Effector CD4-positive, alpha-beta T cell (primary cell): ENCODE measurements at places on chromosomes 1 and 21.
A peak's percentile ranks its signal among the peaks of the same experiment; 100 is the strongest.

GRCh38 chr1:37477946-37478345 lies 3.6 kb downstream of the ZC3H12A start:
- DNase-seq, result peak; percentile 13

DNA sequence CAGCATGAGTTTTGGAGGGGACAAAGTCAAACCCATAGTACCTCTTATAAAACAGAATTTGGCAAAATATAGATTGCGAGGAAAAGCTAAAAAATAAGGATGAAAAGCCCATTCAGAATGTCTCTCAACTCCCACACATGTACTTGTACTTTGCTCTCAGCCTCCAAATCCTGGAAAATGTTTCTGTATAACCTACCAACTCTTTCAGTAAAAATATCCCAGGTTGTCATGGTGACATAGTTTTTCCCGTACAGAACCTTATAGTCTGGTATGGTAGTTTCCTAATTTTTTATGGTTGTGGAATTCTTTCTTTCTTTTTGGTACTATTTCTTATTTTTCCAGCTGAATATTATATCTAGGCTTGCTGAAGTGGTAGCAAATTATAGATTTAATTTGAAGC lies 15.5 kb upstream of the RPS6KC1 start:
- DNase-seq, result no peak

DNA sequence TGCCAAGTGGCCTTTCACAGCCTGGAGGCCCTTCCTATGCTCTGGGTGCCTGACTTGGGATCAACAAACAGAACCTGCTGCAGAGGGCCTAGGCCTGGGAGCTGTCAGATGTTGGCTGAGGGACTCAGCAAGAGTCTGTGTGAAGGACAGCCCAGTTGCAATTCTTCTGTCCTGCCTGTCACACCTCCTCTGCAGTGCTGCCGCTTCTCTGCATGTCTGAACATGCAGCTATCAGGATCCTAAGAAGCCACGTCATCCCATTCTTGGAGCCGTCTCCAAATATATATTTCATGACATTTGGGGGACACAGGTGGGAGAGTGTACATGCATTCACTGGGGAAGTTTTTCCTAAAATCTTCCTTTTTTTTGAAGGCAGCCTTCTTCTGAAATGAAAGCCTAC lies 8.6 kb downstream of the FCAMR start:
- no peak for DNase-seq

GRCh38 chr1:215863796-215864195 lies 296.7 kb downstream of the KCTD3 start:
- DNase-seq, result no peak

DNA sequence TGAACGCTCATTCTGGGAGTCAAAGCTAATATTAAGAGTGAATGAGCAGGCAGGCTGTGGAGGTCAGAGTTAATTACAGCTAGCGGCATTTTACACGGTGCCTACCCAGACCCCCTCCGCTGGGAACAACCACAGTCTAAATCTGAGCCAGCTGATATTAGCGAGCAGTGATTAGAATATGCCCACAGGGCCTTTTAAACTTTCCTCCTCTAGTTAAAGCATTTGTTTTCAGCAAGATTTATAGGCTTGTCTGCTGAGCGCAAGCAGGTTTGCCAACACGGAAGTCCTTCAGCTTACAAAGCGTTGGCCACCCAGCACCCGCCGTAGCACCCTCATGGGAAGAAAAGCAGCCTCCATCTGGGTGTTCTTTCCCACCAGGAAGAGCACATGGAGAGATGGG lies 72.1 kb downstream of the LMX1A start:
- DNase-seq, result no peak

DNA sequence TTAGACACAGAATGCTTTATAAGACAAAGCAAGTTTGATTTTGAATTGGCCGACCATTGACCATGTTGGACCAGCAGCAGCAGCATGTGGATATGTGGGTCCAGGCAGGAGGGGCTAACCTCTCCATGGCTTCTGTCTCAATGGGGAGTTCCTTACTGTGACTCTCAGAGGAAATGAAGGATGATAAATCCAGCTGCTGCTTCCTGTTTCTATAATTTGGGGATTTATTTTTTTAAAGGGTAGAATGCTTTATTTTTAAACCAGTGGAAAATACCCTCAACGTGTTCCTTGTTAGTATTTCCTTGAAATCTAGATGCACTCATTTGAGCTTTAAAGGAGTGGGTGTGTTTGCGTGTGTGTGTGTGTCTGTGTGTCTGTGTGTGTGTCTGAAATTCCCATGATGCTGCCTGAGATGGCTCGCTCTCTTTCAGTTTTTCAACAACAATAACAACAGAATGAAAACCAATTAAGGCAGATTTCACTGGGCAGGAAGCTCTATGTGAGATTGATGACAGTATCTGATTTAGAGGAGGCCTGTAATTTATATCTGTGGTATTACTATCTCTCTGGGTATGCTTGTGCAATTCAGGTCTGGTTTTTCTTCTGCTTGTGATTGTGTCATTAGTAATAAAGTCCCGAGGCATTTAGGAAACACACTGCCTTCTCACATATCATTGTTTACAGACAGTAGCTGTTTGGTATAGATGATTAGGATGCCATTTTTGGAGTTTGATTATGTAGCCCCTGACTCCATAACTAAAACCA lies 86.1 kb upstream of the ZNF326 start:
- no peak for DNase-seq

GRCh38 chr1:18819986-18820790 lies 39.3 kb downstream of the TAS1R2 start:
- DNase-seq, result no peak

DNA sequence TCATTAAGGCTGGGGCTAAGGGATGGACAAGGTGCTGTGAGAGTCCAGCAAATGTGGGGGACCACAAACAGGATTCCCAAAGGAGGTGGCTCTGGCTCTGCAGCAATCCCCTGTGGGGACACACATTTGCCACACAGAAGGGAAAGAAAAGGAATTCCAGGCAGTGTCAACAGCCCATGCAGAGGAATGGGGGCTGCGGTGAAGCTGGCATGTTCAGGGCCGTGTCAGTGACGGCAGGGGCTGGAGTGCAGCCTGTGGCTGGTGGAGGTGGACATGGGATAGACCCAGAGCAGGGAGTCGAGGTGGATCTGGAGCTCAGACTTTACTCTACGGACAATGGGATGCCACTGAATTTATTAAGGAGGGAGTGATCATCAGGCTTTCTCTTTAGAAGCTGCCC lies 183.2 kb downstream of the TRABD2B start:
- DNase-seq, result no peak

- DNase-seq, result no peak
Measured at GRCh38 chr1:111505641-111506119, 2.2 kb upstream of the ADORA3 start.

DNA sequence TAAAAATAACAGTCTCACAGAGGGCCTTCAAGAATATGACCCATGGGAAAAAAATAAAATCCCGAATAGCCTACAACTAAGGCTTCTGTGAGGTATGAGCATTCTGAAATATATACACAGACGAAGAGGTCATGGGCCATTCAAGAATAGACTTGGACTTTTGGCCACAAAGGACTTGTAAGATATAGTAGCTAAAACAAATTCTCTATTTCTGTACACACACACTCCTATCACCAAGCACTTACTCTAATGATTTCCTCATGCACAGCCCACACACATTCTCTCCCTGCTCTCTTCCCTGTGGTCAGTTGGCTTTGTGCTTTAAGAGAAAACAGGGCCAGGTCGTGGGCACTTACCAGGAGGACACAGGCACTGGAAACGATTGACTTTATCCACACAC lies 69.7 kb upstream of the ADAM30 start:
- no peak for DNase-seq

DNA sequence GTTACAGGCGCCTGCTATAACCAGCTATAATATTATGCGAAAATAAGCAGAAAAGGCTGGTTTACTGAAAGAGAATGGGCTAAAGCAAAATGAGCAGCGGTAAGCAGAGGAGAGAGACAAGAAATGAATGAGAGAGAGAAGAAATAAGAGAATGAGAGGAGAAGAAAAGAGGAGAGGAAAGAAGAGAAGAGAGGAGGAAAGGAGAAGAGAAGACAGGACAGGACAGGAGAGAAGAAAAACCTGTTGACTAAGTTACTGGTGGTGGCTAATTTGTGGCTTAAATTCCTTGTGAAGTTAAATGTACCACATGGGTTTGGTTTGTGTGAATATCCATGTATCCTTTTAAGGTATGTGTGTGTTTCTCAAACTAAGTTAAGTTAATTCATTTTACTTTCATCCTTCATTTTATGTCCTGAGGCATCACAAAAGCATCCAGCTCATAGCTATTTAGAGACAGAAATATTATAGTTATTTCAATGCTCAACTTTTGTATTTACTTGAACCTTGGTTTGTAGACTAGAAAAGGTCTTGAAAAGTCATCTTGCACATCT lies 3.1 kb upstream of the DDR2 start:
- DNase-seq, result no peak

DNA sequence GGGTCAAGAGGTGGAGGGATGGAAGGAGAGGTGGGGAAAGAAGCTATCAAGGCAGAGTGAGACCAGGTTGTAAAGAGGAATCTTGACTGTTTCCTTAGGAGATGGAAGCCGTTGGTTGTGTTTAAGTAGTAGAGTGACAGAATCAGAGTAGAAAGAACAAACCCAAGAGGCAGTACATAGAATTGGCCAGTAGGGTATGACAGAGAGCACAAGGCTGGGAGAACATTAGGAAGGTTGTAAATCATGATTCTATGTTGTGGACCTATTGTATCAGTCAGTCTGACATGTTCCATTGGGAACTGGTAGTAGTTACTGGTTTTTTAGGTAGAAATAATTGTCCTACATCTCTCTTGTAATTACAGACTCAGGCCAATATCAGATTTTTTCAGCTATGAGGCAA lies 486.9 kb upstream of the USP24 start:
- DNase-seq, result no peak

- DNase-seq, result no peak
Measured at GRCh38 chr21:28489162-28489561, 503.5 kb downstream of the LTN1 start.

GRCh38 chr1:233518344-233518743 lies 95.6 kb upstream of the KCNK1 start:
- no peak for DNase-seq

DNA sequence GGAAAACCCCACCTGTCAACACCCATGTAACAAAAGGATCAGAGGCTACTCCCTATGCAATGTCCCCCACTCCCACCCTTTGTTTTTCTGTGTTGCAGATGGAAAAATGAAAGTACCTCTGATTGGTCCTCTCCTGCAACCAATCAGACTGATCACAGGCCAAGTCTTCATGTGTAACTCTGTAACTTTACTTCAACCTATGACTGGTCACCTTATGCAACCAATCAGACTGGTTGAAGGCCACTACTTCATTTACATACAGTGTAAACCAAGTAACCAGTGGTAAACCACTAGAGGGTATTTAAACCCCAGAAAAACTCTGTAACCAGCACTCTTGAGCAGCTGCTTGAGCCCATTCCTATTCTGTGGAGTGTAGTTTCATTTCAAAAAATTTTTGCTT lies 266.3 kb upstream of the OLFM3 start:
- DNase-seq, result no peak

DNA sequence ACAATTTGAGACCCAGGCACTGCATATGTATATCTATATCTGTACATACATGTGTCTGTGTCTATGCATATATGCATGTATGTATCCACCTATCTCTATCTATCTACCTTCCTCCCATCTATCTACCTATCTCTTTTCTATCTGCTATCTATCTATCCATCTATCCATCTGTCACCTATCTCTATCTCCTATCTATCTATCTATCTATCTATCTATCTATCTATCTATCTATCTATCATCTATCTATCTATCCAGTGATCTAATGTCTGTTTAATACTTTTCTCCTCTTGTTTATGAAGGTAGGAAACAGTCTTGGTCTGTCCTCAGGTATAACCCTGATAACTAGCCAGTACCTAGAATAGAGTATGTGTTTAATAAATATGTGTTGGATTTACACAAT lies 25.9 kb downstream of the TNNT2 start:
- DNase-seq, result no peak

GRCh38 chr21:45938453-45938755 lies 43.2 kb upstream of the COL6A1 start:
- DNase-seq, result no peak

DNA sequence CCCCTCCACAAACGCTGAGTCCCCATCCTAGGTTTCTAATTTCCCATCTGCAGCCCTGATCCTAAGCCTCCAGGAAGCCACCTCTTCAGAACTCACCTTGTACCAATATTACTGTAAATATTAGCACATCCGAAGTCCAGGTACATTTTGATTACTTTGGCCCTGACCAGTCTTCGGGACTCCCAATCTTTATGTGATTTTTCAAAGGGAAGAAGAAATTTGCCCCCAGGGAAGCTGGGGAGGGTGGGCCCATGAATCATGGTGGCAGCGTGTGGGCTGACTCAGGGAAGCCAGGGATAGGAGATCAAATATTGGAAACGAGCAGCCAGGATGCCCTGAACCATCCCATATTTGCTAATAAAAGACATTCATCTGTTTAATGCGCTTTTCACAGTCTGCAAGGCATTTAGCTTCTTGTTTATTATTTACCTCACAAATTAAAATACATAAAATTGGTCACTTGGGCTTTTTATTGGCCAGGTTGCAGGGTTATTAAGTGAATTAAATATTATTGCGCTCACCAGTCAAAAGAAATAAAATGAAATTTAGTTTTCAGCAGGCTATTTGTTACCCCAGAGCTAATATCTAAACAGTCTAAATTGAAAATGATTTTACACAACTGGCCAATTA lies 46.6 kb downstream of the KIAA0040 start:
- no peak for DNase-seq

DNA sequence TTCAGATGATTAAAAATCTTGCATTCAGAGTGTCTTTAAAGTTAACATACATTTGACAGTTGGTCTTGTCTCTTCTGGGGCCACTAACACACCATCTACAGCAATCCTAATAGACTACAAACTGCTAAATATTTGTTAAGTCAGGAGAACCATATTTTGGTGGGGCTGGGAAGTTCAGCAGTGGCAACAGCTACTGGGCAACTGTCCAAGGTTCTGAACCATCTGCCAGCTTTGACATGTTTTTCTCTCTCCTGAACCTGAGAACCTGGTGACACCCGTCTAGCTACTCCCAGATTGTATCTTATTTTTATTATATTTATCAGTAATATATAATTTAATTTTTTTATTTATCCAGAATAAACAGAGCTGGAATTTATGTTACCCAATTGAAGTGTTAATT lies 199.0 kb upstream of the DPYD start:
- DNase-seq, result no peak

- DNase-seq, result no peak
Measured at GRCh38 chr1:186978596-186979556, 150.1 kb downstream of the PLA2G4A start.

- DNase-seq, result no peak
Measured at GRCh38 chr1:214319938-214320337, 39.0 kb downstream of the SMYD2 start.

- no peak for DNase-seq
Measured at GRCh38 chr1:84873366-84873765, 19.6 kb downstream of the LPAR3 start.

GRCh38 chr1:229420224-229420623 lies 13.7 kb downstream of the ACTA1 start:
- DNase-seq, result no peak

DNA sequence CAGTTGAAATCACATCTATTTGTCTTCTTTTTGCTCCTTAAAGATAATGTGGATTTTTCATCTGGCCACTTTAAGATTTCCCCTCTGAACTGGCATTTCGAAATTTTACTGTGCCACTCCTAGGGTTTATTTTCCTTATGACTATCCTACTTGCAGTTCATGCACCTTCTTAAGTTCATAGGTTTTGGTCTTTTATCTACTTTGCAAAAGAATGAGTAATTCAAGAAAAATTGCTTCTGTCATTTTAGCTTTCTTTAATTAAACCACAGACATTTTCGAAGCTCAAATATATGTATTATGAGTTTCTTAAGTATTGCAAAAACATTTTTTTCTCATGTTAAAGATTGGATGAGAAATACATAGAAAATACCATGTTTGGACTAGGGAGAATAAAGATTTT lies 1244.8 kb upstream of the TMPRSS15 start:
- no peak for DNase-seq

GRCh38 chr1:108051631-108052377 lies 86.8 kb upstream of the VAV3 start:
- no peak for DNase-seq
